ENCODE measurements at places on chromosomes 5 and 9.

DNA sequence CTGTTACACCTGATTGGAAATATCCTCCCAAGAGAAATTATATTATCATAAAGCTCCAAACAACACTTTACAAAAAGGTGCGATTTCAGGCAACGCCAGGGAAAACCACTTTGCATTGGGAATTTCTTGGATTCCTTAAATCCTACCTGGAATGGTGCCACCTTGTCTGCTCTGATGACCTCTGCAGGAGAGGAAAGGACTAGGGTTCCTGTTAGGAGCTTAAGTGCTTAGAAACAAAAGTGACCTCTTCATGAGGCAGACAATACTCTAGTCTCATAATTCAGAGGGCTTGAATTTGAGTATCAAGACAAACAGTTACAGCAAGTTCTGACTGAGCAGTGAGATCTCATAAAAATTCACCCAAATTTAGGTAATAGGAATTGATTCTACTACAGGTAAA, 33.9 kb upstream of the GLIS3 start:
- no peak for DNase-seq

- DNase-seq: no peak
These were observed 568.5 kb upstream of the RIOK2 start for GRCh38 chr5:97751540-97751939.

DNA sequence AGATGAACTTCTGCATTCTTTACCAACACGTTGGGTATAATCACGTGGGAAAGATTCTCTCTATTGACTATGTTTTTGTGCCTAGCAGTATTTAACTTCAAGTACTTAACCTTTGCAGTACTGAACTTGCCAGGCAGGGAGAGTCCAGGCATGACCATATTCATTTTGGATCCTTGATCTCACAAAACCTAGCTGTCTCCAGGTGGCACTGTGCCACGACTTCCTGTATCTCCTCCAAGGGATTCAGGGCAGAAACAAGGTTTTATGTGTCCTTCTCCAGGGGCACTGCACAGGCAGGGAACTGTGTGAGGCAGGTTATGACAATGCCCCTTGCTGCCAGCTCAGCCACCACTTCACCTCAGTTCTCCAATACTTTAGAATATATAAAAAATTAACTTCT, 11.7 kb upstream of the IFNA5 start:
- DNase-seq: no peak

GRCh38 chr5:155649666-155650065, 636.1 kb downstream of the KIF4B start:
- no peak for DNase-seq

GRCh38 chr5:86757824-86758223, 140.1 kb downstream of the COX7C start:
- DNase-seq: no peak

GRCh38 chr9:88230612-88231011, 92.3 kb upstream of the SPATA31C2 start:
- DNase-seq: no peak

- DNase-seq: no peak
These were observed 253.4 kb upstream of the ANKH start for GRCh38 chr5:15124871-15125568.

DNA sequence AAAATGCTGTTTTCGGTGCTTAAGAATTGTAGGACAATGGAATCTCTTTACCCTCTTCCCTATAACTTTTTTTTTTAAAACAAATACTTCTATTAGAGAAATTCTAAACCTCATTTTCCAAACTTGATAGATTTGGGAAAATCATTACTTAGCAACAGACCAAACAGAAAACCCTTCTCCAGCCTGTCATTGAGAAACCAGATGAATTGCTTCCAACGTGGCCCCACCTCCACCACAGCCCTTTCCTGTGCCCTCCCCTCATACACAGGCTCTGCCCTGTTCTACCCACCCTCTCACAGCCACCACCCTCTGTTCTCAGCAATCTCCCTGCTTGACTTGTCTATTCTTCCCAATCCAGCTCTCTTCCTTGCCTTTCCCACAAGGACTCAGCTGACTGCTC, 221.2 kb downstream of the DMRT2 start:
- DNase-seq: no peak

DNA sequence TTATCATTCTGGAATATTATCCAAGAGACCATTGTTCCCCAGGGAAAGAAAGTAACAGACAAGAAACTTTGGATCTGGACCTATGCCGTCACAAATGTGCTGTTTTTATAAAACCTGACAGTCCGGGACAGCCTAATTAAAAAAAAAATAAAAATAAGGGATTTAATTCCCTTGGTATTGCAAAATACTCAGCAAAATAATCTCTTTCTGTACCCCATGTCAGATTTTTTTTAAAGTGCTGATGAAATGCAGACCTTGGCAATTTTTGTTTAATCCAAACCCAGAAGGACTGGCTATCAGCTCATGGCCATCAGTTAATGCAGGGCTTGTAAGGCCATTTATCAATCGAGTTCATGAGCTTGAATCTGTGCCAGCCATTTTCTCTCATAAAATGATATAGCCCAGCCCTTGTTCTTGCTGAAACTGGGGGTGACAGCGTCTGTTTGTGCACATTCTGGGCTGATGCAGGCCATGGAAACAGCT, 162.7 kb upstream of the S1PR3 start:
- no peak for DNase-seq

GRCh38 chr9:30243467-30243866, 2141.0 kb upstream of the ACO1 start:
- DNase-seq: no peak

- no peak for DNase-seq
These were observed 24.6 kb downstream of the SERINC5 start for GRCh38 chr5:80231243-80231642.

GRCh38 chr9:4855841-4856240, 63.1 kb downstream of the RCL1 start:
- DNase-seq: peak; percentile 6

- no peak for DNase-seq
These were observed 61.7 kb downstream of the SPEF2 start for GRCh38 chr5:35679357-35679756.

GRCh38 chr5:84724683-84725082, 340.0 kb upstream of the EDIL3 start:
- no peak for DNase-seq

DNA sequence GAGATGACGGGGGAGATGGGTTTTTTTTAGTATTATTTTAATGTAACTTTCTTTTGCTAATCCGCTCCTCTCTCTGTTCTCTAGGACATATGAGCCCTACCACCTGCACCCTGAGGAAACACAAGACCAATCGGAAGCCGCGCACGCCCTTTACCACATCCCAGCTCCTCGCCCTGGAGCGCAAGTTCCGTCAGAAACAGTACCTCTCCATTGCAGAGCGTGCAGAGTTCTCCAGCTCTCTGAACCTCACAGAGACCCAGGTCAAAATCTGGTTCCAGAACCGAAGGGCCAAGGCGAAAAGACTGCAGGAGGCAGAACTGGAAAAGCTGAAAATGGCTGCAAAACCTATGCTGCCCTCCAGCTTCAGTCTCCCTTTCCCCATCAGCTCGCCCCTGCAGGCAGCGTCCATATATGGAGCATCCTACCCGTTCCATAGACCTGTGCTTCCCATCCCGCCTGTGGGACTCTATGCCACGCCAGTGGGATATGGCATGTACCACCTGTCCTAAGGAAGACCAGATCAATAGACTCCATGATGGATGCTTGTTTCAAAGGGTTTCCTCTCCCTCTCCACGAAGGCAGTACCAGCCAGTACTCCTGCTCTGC, 4.8 kb downstream of the MSX2 start:
- no peak for DNase-seq

Data from mucosa of descending colon (tissue), 3 donors.